ENCODE measurements at places on chromosomes 2 and 18.

DNA sequence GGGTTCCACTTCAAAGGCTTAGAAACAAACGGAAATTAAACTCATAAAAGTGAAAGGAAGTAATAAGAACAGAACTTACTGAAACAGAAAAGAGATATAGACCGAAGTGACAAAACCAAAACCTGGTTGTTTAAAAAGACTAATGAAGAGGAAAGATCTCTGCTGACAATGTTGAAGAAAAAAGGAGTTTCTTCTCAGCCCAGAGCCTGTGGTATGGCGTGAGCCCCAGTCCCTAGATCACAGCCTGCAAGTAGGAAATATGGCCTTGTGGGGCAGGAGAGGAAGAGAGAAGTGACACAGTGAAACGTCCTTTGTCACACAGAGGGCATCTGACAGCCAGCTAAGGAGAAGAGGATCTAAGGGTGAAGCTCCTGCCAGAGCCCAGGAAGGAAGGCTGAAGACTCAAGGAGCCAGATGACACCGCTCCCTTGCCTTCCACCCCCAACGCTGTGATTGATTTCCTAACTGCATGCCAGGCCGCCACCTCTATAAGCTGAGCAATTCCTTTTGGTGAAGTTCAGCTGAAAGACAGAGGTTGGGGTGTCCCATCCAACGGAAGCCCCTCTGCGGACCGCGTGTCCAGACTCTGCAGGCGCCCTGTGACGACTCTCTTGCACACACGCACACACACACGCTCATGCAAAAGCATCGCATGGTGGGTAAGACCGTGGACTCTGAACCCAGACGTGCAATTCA is 141.1 kb downstream of the HDAC4 start:
- no peak for DNase-seq

DNA sequence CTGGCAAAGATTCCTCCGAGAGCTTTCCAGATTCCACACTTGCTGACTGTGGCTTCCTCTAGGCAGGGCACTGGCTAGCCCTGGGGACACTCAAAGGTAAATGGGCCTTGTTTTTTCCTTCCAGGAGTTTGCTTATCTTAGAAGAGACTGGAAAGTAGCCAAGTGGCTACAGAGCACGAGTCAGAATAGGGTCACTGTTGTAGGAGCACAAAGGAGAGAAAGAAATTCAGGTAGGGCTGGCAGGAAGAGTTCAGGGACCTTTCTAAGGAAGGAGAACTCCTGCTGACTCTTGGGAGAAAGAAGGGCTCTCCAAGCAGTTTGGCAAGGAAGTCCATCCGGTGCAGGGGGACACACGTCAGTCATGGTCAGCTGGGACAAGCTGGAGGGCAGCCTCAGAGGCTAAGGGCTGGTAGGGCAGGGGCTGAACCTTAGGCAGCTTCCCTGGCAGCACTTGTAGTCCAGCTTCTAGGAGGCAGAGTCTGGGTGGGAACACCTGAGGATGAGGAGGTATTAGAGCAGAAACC is 39.5 kb downstream of the NIFK start:
- no peak for DNase-seq

GRCh38 chr2:231781798-231782726 is 980 bp upstream of the PDE6D start:
- peak; percentile 5 for DNase-seq

DNA sequence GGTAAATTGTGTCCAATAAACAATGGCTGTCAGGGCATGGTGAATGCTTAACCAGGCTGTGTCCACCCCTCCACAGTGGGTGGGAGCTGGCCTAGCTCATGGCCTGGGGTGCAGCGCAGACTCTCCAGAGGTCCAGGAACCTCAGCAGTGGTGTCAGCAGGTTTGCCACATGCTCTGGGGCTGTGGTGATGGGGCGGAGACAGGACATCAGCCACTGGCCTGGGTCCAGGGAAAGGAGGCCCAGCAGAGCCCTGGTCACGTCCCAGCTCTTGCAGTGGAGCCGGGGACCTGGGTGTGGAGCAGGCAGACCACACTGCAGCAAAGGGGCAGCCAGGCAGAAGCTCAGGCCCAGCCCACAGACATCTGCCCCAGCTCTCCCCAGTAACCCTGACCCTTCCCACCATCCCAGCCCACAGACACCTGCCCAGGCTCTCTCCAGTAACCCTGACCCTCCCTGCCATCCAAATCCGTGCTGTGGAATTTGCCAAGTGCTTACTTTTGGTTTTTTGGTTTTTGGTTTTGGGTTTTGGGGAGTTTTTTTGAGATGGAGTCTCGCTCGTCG is 13.8 kb upstream of the KIF1A start:
- DNase-seq = no peak

DNA sequence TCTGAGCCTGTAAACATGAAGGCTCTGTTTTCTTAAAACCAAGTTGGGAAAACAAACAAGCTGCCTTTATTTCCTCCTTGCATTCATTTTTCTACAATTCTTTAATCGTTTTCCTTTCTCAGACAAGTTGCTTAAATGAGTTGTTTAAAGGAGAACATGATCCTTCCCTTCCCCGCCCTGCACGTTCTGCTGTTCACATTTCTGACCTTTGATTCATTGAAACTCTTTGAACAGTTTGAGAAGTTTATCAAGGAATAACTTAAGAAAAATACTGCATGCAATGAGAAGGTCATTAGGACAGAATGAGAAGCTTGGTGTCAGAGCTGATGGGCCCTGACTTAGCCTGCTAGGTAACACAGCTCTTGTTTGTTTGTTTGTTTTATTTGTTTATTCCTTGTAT is 181.6 kb downstream of the PARD3B start:
- no peak for DNase-seq

DNA sequence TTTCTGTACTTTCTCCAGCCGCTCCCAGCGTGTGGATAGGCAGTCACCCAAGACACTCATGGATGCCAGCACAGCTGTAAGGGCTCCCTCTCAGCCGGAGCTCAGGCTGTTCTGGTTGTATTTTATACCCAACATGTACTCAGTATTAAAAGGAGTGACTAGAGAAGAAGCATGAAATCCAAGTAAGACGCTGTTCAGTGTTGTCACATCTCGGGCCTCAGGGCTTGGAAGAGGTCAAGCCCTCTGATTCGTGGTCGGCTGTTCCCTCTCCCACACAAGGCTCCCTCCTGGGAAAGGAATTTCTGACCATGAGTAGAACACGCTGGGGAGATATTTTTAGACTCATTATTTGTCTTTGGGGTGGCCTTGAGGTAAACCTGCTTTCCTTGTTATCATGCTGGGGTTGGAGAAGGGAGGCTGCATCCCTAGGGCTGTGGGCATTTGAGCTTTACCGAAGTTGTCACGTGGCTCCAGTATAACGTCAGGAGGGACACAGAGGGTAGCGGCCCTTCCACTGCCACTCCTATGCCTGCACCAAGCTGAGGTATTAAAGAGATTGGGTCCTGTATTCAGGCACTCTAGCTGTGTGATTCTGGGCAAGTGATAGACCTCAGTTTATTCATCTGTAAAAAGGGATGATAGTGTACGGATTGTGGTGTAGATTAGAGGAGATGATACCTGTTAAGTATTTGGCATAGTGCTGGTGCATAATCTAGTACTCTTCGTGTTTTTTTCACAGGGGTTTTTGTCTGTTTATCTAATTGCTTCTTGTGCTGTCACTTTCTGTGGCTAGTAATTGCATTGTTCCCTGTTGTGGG is 34.1 kb downstream of the HK2 start:
- no peak for DNase-seq

DNA sequence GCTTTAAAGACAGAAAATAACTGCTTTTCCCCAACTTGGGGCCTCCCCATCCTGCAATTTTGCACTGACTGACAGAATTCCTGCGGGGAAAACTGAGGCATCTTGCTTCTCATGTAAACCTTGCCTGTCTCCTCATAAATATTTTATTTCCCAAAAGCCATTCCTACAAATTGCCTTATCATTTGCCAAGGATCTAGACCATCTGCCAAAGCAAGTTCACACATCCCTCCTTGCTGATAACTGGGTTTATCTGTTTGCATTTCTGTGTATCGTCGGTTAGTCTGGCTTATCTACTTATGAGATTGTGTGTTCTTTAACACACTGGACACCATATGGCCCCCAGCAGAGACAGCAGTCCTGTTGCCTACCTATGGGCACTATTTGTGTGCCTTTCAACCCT is 3.0 kb upstream of the CNGA3 start:
- no peak for DNase-seq

- no peak for DNase-seq
Observed at GRCh38 chr2:235139956-235140800, 188.4 kb downstream of the SH3BP4 start.

- DNase-seq = no peak
Observed at GRCh38 chr2:186195696-186196095, 290.4 kb upstream of the ZC3H15 start.

GRCh38 chr2:1511455-1511854 is 98.2 kb downstream of the TPO start:
- DNase-seq = no peak

DNA sequence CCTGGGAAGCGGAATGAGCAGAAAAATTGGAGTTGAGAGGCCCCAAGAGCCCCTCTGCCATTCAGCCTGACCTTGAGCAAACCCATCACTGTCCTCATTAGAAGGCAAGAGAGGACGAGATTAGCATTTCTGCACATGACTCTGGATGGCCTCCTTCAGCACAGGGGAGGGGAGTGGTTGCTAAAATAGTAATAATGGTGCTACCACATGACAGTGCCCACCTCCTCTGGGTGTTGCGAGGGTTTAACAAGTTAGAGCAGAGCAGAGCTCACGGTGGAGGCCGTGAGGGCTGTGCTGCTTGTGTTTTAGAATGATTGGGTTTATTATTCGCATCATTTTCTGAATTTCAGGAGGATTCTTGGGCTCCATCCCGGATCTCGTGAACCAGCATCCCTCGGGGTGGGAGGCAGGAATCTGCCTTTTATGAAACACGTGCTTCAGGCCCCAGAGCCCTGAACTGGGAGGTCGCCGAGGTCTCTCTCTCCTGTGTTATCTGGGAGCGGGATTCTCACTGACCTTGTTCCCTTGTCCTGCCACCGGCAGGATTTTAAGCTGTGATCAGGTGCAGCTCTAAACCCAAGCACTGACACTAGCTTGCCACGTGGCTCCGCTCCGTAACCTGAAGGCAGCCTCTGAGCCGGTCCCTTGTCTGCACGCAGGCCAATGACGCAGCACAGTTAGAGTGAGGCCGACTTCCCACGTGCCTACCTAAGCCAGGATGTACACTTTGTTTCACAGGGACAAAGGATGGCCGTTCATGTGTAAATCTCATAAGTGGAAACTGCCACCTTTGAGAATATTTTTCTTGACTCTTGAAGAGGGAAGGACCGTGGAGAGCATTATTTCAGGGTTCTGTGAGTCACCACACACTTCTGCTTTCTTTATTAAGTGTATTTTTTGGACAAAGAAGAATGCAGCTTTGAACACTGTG is 142.3 kb downstream of the ACOXL start:
- DNase-seq = no peak

DNA sequence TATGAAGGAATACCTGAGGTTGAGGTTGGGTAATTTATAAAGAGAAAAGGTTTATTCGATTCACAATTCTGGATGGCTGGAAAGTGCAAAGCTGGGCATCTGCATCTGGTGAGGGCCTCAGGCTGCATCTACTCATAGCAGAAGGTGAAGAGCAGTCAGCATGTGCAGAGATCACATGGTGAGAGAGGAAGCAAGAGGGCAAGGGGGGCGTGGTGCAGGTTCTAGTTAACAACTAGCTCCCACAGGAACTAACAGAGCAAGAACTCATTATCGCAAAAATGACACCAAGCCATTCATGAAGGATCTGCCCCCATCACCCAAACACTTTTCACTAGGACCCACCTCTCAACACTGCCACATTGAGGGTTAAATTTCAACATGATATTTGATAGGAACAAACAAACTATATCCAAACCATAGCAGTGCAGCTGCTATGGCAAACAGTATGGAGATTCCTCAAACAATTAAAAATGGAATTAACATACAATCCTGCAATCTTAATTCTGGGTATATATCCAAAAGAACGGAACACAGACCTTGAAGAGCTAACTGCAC is 72.8 kb upstream of the LDLRAD4 start:
- DNase-seq = no peak

DNA sequence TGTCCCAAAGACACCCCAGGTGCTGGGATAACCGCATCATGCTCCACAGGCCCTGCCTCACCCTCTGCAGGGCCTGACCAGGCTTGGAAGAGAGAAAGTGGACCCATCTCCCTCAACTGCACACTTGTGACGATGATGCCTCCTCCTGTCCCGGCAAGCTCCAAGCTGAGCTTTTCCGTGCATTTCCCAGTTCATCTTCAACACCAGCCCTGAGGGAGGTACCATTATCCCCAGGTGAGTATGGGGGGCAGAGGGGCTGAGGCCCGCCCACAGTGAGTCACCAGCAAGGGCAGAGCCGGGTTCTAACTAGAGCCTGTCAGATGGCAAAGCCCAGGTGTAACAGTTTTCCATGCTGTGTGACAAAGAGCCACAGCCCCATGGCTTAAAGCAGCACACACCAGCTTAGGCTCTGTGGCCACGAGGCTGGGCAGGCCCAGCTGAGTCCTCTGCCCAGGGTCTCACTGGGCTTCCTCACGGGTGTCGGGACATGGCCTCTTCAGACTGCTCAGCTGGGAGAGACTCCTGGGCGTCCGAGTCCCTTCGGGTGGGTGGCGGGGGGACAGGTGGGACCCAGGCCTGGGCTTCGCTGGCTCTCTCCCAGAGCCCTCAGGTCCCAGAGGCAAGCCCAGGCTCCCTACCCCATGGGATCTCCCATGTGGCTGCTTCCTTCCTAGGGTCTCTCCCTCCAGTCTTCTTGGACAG is 108.4 kb upstream of the OTOS start:
- DNase-seq = no peak

- DNase-seq = no peak
Observed at GRCh38 chr2:150391779-150392178, 95.7 kb downstream of the RND3 start.

- DNase-seq = no peak
Observed at GRCh38 chr2:38533180-38533579, 69.5 kb downstream of the HNRNPLL start.

- no peak for DNase-seq
Observed at GRCh38 chr2:239188536-239188935, 212.3 kb downstream of the HDAC4 start.

DNA sequence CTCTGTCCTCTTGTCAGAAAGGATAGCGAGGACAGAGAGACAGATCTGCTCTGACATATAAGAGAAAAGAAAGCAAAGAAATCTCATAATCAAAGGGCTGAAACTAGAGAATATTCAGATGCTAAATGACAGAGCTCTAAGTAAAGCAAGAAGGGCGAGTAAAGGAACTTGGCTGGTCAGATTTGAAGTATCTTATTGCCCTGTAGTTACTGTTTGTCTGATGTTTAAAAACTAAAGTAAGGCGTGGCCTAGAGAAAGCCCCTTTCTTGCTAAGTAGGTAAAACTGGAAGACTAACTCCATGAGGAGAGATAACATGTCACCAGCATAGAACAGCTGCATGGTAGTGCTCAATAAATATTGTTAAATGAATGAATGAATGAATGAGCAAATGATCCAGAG is 70.0 kb downstream of the CRACDL start:
- no peak for DNase-seq

- peak; percentile 33 for DNase-seq
Observed at GRCh38 chr18:741931-742512, 29.6 kb upstream of the ENOSF1 start.

All from central memory CD4-positive, alpha-beta T cell (primary cell).